ENCODE measurements at places on chromosomes 5 and 9. TPM values are rescaled to one million over a fixed set of nuclear protein-coding genes. Genes with fewer than 3 reads are reported as not detected.

The KCTD16 gene
- total RNA-seq: 0.35 TPM

The ECM2 gene
- total RNA-seq: 8.2 TPM

The SLC27A6 gene
- total RNA-seq: 0.60 TPM

The SH3RF2 gene
- 106 TPM for total RNA-seq

The NME5 gene
- 17.0 TPM for total RNA-seq

The FBN2 gene
- total RNA-seq: 3.5 TPM

The GABBR2 gene
- total RNA-seq: 0.29 TPM

The BTNL9 gene
- 11.5 TPM for total RNA-seq

The SHOC1 gene
- not detected for total RNA-seq

The TNC gene
- total RNA-seq: 29.4 TPM

The GDA gene
- total RNA-seq: 70.0 TPM
